ENCODE measurements at places on chromosomes 12 and 14. TPM values are rescaled to one million over a fixed set of nuclear protein-coding genes. Genes with fewer than 3 reads are reported as not detected.

The SMAGP gene
- total RNA-seq, result 3.4 TPM

The DIO3 gene
- total RNA-seq, result 0.15 TPM

GRCh38 chr12:96425321-96425720, 25.1 kb upstream of the CDK17 start:
- DNase-seq, result no peak

The SARNP gene
- total RNA-seq, result 51.6 TPM

GRCh38 chr12:124484067-124484466, 83.3 kb downstream of the NCOR2 start:
- DNase-seq, result no peak

DNA sequence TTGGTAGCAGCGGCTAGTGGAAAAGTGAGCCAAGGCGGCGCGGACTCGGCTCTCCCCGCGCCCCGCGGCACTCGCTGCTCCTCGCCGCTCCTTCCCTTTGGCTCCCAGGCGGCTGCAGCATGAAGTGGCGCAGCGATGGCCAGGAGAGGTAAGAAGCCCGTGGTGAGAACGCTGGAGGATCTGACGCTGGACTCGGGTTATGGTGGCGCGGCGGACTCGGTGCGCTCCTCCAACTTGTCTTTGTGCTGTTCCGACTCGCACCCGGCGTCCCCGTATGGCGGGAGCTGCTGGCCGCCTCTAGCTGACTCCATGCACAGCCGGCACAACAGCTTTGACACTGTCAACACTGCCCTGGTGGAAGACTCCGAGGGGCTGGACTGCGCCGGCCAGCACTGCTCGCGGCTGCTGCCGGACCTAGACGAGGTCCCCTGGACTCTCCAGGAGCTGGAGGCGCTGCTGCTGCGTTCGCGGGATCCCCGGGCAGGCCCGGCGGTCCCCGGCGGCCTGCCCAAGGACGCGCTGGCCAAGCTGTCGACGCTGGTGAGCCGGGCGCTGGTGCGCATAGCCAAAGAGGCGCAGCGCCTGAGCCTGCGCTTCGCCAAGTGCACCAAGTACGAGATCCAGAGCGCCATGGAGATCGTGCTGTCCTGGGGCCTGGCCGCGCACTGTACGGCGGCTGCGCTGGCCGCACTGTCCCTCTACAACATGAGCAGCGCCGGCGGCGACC, 225.6 kb upstream of the CRY1 start:
- DNase-seq, result peak; percentile 39

GRCh38 chr14:101605836-101606235, 44.5 kb downstream of the DIO3 start:
- DNase-seq, result no peak

DNA sequence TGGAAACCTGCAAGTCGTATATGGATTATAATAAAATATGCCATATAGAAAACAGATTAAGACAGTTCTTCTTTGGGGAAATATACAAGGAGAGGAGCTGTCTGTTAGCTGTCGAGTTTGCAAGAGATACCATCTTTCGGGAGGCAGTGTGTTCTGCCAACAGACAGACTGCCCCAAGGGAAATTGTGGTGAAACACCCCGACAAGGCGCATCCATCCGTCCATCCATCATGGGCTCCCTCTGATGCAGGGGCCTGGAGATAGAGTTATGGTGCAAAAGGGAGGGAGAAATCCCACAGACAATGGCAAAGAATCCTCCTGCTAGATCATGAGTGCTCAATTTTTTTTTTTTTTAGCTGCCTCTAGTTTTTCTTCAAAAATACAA, 156.3 kb downstream of the DPF3 start:
- DNase-seq, result no peak

DNA sequence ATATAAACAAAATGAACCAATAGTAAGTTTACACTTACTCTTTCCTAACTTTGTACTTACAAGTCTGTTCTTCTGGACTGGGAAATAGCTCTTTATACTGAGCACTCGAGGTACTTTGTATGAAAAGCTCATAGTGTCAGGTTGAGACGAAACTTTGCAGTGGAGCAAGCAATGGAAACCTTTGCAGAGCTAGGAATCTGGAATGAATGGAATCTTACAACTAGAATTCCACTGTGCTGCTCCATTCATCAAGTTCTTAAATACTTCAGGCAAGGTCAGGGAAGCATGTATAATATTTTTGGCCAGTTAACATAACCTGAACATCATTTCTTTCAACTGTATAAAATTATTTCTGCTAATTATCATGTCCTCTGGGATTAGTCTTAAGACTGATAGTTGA, 1327.5 kb upstream of the FLRT2 start:
- DNase-seq, result no peak

GRCh38 chr14:100402631-100403030, 79.5 kb downstream of the SLC25A47 start:
- DNase-seq, result no peak

DNA sequence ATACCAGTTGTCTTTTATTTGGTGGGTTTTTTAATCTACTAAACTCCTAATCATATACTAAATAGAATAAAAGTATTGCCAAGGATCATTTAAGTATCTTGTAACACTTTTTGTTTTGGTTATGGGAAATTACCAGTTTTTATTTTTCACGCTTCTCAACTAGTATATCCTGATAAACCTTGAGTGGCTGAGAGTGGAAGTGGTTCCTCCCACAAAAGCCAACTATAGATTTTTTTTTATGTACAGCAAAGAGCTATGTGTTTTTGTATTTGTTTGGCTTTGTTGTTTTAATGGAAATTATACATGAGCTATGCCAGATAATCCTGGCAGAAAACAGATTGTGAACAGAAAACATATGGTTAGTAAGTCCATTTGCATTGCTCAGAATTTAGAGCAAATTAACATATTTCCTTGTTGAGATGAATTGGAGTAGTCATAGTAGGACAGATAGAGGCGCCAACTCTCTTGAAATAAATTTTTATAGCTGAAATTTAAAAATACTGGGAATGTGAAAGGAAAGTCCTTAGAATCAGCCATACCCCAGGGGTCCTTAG, 60.9 kb upstream of the PSMA6 start:
- no peak for DNase-seq

DNA sequence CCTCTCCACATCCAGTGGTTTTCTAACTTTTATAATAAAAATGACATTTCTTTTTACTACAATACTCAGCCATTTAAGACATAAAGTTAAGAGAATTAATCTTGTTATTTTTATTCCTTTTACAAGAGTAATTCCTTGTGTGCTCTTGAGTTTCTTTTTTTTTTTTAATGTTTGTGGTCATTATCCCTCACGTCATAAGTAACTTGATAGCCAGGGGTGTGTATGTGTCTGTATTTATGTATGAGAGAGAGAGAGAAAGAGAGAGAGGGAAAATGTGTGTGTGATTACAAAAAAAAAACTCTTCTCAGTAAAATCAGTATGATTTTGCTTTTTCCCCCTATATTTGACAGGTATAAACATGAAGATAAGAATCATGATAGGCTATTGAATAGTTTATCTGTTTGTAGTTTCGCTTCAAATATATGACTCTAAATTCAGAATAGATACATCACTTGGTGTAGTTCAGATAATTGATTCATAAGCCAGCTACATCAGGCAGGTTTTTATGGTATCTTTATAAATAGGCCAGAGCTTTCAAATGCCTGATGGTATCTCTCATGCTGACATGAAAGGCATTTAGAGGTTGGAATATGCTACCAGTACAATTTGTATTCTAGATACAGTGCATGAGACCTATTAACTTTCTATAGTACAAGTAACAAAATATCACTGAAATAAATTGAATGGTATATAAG, 34.9 kb downstream of the RERGL start:
- no peak for DNase-seq

- DNase-seq, result peak; percentile 68
These were observed 54.2 kb downstream of the RPAP3 start for GRCh38 chr12:47651368-47652254.

DNA sequence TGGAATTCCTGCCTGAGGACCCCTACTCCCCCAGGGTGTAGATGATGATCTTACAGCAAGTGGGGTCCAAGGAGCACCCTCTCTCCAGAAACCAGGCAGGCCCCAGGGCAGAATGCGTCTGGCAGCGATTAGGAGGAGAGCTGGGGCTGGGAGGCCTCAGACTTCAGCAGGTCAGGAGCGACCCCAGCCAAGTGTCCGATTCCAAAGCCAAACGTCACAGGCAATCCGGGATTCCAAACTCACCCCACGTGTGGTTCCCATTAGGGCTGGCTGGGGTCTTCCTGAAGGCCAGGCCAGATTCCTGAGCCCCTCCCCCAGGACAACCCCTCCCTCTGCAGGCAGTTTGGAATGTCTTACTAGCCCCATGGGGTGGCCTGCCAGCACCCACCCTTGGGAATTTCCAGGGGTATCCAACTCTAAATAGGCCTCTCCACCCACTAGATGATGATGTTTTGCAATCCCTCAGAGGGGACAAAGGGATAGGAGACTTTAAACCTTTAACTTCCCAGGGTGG, 17.3 kb upstream of the FIGNL2 start:
- DNase-seq, result no peak

GRCh38 chr14:67962215-67962644, 142.7 kb downstream of the RAD51B start:
- DNase-seq, result no peak

The C12orf54 gene
- not detected for total RNA-seq

DNA sequence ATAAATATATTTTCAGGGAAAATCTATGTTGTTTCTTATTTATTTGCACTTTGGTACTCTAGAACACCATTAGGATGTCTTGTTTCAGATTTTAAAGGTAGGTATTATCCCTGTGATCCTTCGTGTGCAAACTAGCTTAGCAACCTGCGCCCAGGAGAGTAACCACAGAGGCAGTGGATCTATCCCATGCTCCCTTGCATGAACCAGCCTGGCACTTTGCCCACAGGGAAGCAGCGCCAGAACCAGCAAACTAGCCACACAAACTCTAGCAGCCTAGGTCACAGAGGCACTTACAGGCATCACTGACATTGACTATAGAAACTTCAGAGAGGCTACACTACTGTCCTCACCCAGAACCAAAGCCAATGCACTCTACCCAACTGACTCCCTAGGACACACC, 76.1 kb downstream of the TSHR start:
- no peak for DNase-seq

The KRT85 gene
- not detected for total RNA-seq

The OR6C2 gene
- not detected for total RNA-seq

DNA sequence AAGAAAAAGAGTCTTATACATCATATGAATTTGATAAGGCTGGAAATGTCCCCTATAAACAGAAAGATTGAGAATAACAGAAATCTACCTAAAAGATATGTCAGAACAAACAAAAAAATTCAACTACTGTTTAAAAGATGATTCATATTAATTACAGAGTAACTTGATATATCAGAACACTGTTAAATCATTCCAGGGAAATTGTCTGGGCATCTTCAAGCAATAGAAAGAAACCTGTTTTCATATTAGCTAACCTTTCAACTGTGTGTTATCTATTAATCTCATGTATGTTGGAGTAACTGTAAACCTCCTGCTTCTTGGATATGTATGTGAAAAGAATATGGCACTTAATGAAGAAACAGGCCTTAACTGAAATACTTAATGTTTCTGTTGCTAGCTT, 96.7 kb downstream of the NUBPL start:
- no peak for DNase-seq

DNA sequence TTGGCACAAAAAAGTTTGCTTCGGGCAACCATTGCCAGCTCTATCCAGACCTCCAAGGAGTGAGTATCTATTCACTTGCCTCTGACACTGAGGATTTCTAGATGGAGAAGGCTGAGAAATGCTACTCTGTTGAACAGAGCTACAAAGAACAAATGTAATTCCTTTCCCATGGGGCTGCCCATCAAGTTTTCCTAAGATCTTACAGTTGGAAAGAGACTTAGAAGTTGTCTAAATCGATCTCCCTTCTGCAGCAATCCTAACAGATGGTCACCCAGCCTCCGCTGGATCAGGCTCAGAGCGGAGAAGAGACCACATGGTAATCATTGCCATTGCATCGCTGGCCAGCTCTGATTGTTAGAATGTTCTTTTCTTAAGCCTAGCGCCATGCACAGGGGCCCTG, 110.1 kb upstream of the BCL2L14 start:
- DNase-seq, result no peak

DNA sequence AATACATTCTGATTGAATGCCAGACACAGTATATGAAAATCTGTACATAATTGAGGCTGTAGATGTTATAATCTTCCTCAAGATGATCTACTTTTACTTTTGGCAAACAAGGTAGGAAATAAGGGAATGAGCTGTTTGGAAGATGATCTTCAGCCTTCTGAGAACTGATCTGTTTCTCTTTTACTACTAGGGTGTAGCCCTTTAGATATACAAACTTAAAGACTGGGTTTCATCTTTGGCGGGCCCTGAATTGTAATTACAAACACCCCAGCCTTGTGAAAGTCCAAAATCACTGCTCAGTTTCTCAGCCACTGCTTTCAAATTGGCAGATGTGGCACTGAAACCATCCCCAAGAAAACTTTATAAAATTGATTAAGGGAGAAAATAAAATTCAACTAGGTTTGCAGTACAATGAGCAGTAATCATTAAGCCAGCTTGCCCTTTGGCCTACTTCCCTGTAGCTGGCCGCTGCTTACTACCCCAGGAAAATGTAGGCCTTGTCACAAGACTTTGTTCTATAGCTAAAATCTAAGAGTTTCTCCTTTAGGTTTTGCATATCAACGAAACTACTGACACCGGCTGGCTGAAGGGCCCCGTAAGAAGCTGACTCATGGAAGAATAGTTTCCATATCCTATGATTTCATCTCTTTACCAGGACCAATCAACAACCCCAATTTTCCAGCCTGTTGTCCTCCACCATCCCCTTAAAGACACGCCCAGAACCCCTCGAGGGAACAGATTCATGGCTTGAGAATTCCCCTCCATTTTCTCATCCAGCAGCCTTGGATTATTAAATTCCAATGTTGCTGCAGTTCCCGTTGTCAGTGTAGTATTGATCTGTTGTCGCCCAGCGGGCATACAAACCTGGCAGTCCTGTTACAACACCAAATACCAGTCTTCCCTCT, 210.8 kb downstream of the PCNX1 start:
- DNase-seq, result no peak

- no peak for DNase-seq
These were observed 44.1 kb upstream of the TBX5 start for GRCh38 chr12:114450019-114450418.

All from left ventricle myocardium superior (tissue), 1 donor.